Liver (tissue), 10 donors: ENCODE measurements at places on chromosomes 12 and 14.

DNA sequence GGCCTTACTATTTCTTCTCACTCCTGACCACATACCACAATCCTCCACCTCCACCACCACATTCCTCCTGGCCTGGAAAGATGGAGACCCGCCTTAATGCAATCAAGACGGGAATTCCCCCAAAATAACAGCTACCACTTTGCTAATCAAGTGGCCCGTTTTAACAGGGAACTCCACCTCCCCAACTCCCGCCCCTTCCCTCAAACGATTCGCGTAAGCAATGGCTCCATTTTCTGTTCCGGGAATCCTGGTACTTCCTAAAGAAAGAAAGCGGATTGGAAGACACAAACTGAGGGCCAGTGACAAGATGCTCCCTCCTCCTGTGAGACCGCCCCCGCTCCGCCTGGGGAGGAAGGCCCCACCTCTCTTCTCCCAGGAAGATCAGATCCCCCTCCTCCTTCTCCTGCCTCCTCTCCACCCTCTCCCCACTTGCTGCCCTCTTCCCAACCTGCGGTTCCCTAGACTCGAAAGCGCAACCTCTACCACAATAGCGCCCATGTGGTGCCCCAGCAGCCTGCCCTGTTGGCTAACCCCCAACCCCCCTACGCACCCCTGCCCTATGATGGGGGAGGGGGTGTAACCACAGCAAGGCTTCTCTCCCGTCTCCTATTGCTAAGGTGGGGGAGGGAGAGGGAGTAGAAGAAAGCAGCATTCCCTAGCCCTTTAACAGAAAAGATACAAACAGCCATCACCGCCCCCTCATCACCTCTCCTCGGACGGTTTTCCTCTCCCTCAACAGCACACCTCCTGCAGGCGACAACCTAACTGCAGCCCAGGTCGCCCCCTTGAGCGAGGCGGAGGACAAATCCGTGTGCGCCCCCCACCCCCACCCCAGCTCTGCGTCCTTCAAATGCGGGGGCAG lies 777 bp downstream of the ARF3 start:
- no peaks in the 10 kb centered on the region for H3K27me3 ChIP-seq
- H3K4me1 ChIP-seq: peaks cover 15% of the 10 kb centered on the region
- no peak for DNase-seq
- peak overlapping the region; percentile 64 for H3K27ac ChIP-seq

DNA sequence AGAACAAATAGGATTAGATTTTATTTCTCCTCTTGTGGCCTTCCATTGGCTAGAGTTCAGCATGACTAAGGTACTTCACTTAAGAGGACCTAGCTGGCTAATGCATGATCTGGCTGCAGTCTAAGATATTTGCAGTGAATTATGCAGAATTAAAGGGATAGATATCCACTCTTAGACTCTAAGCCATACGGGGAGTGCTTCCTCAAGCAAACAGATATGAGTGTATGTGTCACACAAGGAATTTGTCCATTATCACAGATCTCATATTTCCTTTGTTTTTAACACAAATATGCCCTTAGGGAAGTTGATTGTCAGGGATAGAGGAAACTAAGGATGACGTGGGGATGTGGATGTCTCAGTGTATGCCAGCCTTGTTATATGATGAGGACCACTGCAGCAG lies 88.1 kb upstream of the DHRS4 start:
- no peaks in the 10 kb centered on the region for H3K4me1 ChIP-seq
- H3K27me3 ChIP-seq: no peaks in the 10 kb centered on the region
- H3K36me3 ChIP-seq: no peaks in the 10 kb centered on the region
- H3K27ac ChIP-seq: no peak overlapping the region

- H3K4me3 ChIP-seq: no peak overlapping the region
- peaks cover 56% of the 10 kb centered on the region for H3K4me1 ChIP-seq
- H3K36me3 ChIP-seq: no peaks in the 10 kb centered on the region
These were observed 2.5 kb downstream of the NUAK1 start for GRCh38 chr12:106136263-106136662.

GRCh38 chr12:23536293-23536692 lies 413.2 kb downstream of the SOX5 start:
- H3K4me1 ChIP-seq: no peaks in the 10 kb centered on the region
- no peak overlapping the region for H3K27ac ChIP-seq
- no peaks in the 10 kb centered on the region for H3K27me3 ChIP-seq
- DNase-seq: no peak
- H3K36me3 ChIP-seq: peaks cover 3% of the 10 kb centered on the region
- H3K4me3 ChIP-seq: no peak overlapping the region
